ENCODE measurements at places on chromosomes 3 and 15.

GRCh38 chr3:119042162-119042561 is 7.5 kb upstream of the IGSF11 start:
- DNase-seq, result no peak

GRCh38 chr15:27358751-27359434 is 387.9 kb downstream of the GABRG3 start:
- peak; percentile 3 for DNase-seq

DNA sequence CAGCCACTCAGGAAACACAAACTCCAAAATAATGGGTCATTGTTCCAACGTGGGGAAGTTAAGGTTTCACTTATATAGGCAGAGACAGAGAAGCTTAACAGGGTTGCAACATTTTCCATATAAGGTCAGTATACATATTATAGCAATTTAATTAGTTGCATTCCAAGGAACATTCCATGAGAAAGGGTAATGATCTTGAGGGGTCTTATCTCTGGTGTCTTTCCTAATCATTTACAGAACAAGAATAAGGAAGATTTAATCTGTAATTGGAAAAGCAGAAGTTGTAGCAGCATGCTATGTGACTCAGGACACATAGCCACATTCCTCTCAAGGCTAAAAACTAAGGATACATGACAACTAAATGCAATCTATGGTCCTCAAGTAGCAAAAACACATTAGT is 4.9 kb downstream of the MNS1 start:
- DNase-seq, result no peak

DNA sequence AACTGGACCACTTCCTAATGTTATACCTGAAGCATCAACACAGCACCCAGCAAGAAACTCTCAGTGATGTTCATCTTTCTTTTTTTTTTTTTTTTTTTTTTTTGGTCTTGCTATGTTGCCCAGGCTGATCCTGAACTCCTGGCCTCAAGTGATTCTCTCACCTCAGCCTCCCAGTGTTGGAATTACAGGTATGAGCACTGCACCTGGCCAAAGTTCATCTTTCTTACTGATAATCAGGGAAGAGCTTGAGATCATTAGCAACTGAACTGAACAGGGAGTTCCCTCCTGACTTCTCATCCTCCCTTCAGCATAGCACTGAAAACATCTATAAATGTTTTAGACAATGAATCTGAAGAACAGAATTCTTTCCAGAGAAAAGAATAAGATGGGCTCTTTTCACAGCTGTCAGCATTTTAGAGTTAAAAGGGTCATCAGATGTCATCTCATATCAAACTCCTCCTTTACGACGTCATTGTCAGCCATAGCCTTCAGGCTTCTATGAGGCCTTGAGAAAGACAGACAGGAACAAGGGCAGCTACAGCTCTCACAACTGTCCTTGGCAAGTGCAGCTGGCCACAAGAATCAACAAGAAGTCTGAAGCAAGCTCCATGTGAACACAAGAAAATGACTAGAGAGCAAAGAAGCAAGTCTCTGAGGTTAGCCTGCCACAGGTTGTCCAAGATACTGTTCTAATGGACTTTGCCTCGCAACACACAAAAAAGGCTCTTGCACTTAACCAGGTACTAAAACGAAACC is 33.8 kb downstream of the SCAP start:
- DNase-seq, result no peak

- DNase-seq, result no peak
These were observed 62.3 kb downstream of the TMEM39A start for GRCh38 chr3:119401069-119401468.
